HCEC 1CT (cell line): ENCODE measurements at places on chromosomes 6 and 20.

- peak; percentile 69 for DNase-seq
Observed at GRCh38 chr6:44508646-44509045, 121.1 kb downstream of the CDC5L start.

DNA sequence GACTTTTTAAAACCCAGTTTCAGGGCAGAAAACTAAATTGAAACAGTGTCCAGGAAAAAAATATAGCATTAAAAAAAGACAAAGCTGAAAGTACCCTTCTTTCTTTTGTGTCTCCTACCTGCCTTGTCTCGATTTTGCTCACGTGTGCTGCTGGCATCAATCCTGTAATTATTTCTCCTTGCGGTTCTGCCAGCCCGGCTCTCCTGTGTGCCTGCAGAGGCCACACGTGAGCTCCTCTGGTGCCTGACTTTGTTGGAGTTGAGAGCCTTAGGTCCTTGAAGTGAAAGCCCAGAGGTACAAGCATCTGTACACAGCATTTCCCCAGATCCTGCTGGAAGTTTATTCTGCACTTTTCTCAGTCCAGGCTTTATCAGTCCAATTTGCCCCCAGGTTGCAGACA is 36.5 kb downstream of the GHRH start:
- no peak for DNase-seq

GRCh38 chr20:38454556-38455473 is 17.8 kb upstream of the RALGAPB start:
- no peak for DNase-seq

DNA sequence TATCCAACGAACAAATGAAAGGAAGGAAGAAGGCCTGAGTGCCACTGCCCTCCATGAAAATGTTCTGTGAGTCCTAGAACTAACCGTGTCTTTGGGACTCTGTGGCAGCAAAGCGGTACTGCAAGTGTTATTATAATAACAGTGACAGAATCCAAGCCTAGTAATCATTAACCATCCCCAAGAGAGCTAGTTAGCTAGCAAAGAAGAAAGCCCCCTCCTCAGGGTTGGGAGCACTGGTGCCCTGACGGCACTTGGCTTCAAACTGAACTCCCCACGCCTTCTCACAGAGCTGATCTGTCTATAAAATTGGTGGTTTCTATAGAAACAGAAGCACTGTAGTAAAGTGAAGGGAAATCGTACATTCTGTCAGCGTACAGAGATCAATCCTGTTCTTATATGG is 239.8 kb downstream of the PTPRT start:
- no peak for DNase-seq

GRCh38 chr20:62823688-62824475 is 7.0 kb downstream of the COL9A3 start:
- no peak for DNase-seq

GRCh38 chr6:19465256-19465655 is 371.9 kb upstream of the ID4 start:
- no peak for DNase-seq

GRCh38 chr20:14566505-14566904 is 229.1 kb upstream of the FLRT3 start:
- DNase-seq, result peak; percentile 49

- no peak for DNase-seq
Observed at GRCh38 chr6:69735027-69735426, 61.8 kb downstream of the LMBRD1 start.
